Motor neuron (in vitro differentiated cells): ENCODE measurements at places on chromosomes 3 and 15. TPM values are rescaled to one million over a fixed set of nuclear protein-coding genes. Genes with fewer than 3 reads are reported as not detected.

- no peak for ATAC-seq
Measured at GRCh38 chr3:56870436-56870835, 68.7 kb upstream of the ARHGEF3 start.

GRCh38 chr15:28902856-28903255, 17.1 kb downstream of the APBA2 start:
- no peak for ATAC-seq

GRCh38 chr3:166060789-166061479, 223.7 kb upstream of the BCHE start:
- ATAC-seq: no peak

GRCh38 chr3:161914703-161915417, 418.3 kb downstream of the OTOL1 start:
- ATAC-seq: peak; percentile 99

GRCh38 chr15:66411190-66411589, 24.5 kb downstream of the MAP2K1 start:
- ATAC-seq: no peak

DNA sequence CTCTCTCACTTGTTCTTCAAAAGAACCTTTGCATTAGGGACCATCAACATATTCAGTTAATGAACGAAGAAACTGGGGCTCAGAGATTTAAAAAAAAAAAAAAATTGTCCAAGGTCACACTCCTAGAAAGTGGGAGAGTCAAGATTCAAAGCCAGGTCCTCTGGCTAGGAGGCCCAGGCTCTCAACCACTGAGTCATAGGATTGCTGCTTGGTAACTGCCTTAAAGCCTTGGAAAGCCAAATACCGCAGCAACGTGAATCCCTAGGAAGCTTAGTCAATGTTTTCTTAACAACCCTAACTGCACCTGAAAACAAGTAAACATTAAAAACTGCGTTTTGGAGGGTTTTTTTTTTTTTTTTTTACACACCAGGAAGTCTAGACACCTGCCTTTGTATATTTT, 156.8 kb downstream of the WNT5A start:
- peak; percentile 81 for ATAC-seq

- no peak for ATAC-seq
Measured at GRCh38 chr3:46484911-46485778, 12.6 kb upstream of the RTP3 start.

DNA sequence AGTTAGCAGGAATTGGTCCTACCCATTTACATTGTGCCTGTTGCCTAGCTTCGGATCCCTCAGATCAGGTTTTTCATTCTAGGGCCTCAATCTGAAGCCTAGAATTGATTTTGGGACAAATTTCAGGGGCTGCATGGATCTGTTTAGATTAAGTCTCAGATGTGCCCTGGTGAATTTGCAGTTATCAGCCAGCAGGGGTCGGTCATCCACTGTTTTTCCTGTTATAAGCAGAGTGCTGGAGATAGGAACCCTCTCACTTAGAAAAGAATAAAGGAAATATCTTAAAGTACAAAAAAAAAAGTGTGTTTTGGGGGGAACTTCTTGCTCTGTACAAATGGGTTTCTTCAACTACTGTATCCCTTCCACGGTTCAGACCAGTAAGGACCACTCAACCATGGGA, 212.5 kb downstream of the BCHE start:
- no peak for ATAC-seq

- no peak for ATAC-seq
Measured at GRCh38 chr3:32897981-32898623, 53.3 kb upstream of the CCR4 start.

DNA sequence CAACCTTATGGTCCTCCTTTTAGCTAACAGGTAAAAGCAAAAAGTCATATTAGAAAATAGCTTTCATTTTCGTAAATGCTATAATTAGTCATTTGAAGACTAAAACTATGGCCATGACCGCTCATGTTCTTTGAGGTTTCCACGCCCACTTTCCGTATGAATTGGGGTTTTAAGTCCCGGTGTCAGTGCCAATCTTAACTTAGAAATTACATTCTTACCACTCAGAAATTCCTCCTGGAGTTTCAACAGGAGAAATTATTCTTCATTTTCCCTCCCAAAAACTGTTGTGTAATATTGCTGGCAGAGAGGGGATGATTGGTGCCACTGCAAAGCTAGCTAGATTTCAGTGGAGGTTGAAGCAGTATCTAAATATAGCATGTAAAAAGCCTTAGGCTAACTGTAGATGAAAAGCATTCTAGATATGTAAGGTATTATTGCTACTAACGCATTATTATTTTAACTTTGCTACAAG, 71.0 kb upstream of the MDFIC2 start:
- no peak for ATAC-seq

- ATAC-seq: no peak
Measured at GRCh38 chr3:143951351-143951971, 20.2 kb upstream of the DIPK2A start.

The IMPG2 gene
- 1.2 and 1.3 TPM in 2 replicates for total RNA-seq

The SMC4 gene
- total RNA-seq: 94.1 and 102 TPM in 2 replicates

The ZBTB38 gene
- 32.7 and 33.3 TPM in 2 replicates for total RNA-seq

The CLDN11 gene
- 3.5 and 4.4 TPM in 2 replicates for total RNA-seq

The MOBP gene
- total RNA-seq: 0.11 and 0.25 TPM in 2 replicates

The SLC7A14 gene
- 0.52 and 0.56 TPM in 2 replicates for total RNA-seq

The ANKRD34C gene
- 0.08 and 0.14 TPM in 2 replicates for total RNA-seq

The AHSG gene
- 0.39 and 0.81 TPM in 2 replicates for total RNA-seq

The VWA5B2 gene
- 1.7 and 2.3 TPM in 2 replicates for total RNA-seq

The CCRL2 gene
- total RNA-seq: 0.38 and 1.5 TPM in 2 replicates
